ENCODE measurements at places on chromosomes 3 and 15.

DNA sequence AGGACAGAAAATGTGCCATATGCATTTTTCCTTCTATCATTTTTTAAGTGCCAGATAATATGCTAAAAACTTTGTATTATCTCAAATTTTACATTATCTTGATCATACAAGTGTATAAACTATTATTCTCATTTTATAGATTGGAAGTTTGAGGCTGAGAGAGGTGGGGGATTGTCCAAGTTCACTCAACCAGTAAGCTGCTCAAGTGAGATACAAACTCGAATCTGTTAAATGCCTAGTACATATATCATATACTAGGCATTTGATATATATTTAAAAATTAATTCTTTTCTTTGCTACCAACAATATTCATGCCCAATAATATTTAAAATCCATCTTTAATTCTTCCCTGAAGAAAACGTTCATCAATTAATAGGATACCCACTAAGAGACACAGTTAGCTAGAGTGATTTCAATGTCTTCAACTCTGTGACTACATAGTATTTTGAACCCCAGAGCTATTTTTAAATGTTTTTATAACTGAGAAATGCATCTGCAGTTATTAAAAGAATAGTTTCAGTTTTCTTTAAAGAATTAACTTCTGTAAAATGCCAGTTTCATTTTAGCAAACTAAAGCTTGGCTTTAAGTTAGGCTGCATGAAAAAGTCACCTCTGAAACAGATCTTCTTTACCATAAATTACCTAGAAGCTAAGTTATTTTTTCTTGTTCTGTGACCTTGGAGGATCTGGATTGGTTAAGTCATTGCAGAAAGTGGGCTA lies 40.4 kb downstream of the IQCB1 start:
- no peak for DNase-seq

GRCh38 chr3:48398701-48399386 lies 26.8 kb downstream of the FBXW12 start:
- DNase-seq, result no peak

DNA sequence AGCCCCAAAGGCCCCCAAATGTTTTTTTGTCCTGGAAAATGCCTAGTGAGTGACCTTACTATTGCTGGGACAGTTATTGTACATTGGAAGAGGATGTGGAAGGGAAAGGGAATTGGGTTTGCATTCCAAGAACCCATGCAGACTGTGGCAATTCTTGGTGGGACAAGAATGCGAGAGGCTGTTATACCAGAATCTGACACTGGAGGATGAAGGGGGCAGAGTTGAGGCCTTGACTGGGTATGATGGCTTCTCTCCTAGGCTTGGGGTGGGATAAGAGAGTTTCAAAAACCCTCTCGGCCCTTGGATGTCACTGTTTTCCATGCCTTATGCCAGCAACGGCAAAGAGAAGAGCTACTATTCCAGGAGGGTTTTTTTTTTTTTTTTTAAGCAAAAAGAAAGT lies 25.3 kb downstream of the IL16 start:
- DNase-seq, result no peak

DNA sequence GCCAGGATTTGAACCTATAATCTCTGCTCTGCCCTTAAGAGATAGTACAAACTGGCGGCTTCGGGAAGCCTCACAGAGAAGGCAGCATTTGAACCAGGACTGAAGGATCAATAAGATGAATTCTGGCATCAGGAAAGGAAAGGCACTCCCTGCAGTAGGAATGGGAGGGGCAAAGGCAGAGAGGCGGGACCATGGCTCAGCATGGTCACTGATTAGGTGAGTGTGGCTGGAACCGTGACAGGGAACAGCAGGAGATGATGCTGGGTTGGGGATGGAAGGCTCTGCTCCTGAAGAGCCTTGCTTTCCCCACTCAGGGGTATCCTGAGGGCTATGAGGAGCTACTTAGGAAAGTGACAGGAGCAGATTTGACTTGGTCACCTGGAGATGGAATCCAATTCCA lies 158.5 kb downstream of the FEZF2 start:
- DNase-seq, result no peak

DNA sequence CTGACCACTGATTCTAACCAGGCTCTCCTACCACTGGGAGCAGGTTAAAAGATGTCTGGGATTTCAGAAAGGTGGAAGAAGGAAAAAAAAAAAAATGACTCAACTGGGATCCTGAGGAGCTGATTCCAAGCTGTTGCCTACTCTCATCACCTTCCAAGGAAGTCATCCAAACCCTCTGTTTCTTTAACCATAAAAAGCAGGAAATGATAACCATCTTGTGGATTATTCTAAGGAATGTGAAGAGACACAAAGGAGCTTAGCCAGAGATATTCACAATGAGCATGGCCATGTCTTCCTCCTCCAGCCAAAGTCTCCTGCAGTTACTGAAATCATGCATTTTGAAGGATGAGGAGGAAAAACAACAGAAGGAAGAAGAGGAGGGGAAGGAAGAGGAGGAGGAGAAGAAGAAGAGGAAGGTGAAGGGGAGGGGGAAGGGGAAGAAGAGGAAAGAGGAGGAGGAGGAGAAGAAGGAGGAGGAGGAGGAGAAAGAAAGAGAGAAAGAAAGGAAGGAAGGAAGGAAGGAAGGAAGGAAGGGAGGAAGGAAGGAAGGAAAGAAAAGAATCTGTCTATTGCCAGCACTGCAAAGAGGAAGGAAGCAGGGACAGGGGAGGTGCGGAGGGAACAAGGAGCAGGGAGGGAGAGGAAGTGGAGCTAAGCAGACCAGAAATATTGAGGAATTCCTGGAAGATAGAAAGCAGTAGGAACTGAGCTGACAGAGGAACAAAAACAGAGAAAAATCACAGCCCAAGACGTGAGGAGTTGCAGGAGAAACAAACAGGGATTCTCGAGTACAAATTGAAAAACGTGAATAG lies 229.2 kb downstream of the UACA start:
- no peak for DNase-seq

DNA sequence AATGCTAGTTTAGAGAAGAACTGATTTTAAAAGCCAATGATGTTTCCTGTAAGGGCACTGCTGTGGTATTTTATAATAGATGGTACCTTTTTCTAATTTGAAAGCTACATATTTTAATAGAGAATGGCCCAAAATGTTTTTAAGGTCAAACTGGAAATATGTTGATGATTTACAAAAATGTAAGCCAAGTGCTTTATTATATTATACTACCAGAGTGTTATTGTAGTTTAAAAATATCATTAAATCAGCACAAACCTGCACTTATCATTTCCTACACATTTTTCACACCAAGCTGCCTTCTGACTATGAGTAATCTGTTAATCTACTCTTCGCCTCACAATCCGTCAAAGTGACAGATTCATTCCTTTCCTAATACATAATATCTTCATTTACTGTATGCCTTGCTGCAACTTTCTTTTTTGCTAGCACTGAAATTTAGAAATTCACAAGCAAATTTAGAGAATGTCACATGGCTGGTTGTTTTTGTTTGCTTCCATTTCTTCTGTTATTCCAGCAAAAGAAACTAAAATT lies 126.4 kb upstream of the FAM3D start:
- peak; percentile 5 for DNase-seq

- no peak for DNase-seq
Measured at GRCh38 chr3:28651159-28651558, 302.5 kb upstream of the AZI2 start.

DNA sequence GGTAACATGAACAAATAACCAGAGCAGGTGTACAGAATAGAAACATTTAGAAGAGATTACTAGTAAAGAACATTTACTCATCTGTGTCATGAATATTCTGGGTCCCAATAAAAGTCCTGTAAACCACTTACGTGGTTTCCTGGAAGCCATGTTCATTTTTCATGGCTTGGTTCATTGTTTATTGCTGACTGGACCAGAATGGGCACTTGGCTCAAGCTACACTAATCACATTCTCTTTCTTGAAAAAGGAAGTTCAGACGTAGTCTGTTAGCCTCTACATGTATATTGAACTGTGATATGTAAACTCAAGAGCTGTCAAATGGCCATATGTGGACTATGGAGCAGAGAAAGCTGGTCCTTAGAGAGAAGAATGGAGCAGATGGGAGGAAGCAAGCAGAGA lies 138.3 kb upstream of the FAM3D start:
- no peak for DNase-seq

Measured in kidney glomerular epithelial cell (primary cell).